ENCODE measurements at places on chromosomes 1 and 21.

- DNase-seq = no peak
Measured at GRCh38 chr1:26177182-26177684, at the start of gene CNKSR1. Gene CNKSR1 (plus strand): TSS chr1:26177491. CDS start chr1:26177548, 57 bp downstream.

- DNase-seq = no peak
Measured at GRCh38 chr1:56979986-56980755, 14.4 kb upstream of the C8B start.

GRCh38 chr1:167462341-167462740 is 56.0 kb downstream of the CD247 start:
- no peak for DNase-seq

- no peak for DNase-seq
Measured at GRCh38 chr1:67947114-67947513, 103.3 kb downstream of the DIRAS3 start.

- no peak for DNase-seq
Measured at GRCh38 chr21:25179116-25179515, 428.2 kb downstream of the MRPL39 start.

- DNase-seq = no peak
Measured at GRCh38 chr1:166121010-166121409, 45.8 kb downstream of the FAM78B start.

- DNase-seq = no peak
Measured at GRCh38 chr1:44043176-44044070, 12.2 kb upstream of the SLC6A9 start.

DNA sequence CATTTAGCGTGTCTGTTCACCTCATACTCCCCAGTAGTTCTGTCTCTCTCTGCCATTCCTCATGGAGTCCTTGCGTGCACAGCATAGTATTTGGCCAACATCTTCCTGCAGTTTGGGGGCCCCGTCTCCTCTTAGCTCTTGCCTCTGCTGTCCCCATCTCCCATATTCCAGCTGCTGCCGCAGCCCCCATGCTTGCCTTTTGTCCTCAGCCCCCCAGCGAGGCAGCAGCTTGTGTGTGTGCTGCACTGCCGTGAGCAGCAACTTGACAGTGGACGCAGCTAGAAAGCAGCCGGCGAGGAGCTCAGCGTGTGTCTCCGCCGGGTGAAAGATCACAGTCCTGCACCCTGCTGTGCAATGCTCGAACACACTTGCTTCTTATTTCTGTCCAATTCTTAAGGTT is 164.2 kb upstream of the COL6A1 start:
- DNase-seq = no peak

DNA sequence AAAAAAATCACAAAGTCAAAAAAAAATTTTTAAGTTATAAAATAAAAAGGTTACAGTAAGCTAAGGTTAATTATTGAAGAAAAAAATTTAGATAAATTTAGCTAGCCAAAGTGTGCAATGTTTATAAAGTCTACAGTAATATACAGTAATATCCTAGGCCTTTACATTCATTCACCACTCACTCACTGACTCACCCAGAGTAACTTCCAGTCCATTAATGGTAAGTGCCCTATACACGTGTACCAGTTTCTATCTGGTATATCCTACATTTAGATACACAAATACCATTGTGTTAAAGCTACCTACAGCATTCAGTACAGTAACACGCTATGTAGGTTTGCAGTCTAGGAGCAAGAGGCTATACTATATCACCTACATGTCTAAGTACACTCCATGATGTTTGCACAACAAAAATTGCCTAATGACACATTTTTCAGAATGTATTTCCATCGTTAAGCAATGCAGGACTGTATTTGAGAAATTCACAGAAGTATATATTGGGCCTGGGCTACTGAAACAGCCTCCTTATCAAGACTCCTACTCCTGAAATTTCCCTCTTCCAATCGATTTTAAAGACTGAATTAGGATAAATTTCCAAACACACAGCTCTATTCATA is 155.1 kb downstream of the COP1 start:
- DNase-seq = no peak

GRCh38 chr21:26877018-26877417 is 31.8 kb upstream of the ADAMTS1 start:
- DNase-seq = no peak

GRCh38 chr1:19650416-19651140 is 6.5 kb downstream of the NBL1 start:
- DNase-seq = no peak

GRCh38 chr21:27498025-27498424 is 531.1 kb upstream of the ADAMTS5 start:
- DNase-seq = no peak

DNA sequence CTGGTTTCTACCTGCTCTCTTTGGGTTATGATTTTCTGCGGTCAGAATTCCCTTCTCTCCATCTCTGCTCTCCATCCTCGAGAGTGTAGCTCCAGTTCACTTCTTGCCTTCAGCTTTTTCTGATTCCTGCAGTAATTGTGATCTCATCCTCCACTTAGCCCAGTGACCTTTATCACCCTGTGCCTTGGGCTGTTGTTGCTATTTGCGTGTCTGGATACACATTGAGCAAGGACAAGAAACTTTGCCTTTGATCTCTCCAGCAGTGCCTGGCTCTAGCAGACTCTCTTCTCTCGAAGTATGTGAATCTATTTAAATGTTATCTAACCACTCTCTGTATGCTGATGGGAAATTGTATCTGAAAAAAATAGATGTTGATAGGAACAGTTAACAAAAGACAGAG is 76.4 kb upstream of the MARK1 start:
- no peak for DNase-seq

- no peak for DNase-seq
Measured at GRCh38 chr1:39321979-39322378, 117.5 kb downstream of the MACF1 start.

DNA sequence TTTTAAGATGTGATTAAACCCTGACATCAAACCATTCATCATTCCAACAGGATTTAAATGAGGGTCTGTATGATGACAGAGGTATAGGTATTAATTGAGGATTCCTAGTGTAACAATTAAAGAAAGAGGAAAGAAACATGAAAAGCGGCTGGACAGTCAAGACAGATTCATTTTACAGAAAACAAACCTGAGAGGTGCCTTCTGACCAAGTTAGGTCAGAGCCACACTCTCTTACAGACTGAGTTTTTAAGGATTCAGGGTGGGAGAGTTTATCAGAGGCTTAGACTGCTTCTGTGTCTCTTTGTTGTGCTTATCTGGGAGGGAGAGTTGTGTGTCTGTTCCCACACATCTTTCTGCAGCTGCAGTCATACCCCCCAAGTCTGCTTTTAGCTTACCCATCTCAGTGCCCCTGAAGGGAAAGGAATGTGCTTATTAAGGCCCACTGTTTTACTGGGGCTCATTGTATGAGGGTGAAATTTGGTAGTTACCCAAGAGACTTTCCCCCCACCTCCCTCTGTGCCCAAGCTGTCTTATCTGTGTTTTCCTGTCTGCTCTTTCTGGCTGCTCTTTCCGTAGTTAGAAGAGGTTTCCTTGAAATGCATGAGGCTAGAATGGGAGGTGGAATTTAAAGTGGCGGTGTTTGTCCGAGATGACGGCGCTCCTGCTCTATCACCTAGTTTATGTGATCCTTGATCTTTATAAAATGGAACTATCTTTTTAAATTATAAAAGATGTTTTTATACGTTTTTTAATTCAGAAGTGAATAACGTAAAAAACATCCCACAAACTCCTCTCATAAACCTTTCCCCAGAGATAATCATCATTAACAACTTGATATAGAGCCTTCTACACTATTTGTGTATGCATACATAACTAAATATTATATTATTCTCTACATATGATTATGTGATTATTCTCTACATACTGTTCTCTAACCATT is 96.0 kb upstream of the TNFSF4 start:
- DNase-seq = no peak

GRCh38 chr1:211726467-211726995 is 51.1 kb upstream of the NEK2 start:
- no peak for DNase-seq

DNA sequence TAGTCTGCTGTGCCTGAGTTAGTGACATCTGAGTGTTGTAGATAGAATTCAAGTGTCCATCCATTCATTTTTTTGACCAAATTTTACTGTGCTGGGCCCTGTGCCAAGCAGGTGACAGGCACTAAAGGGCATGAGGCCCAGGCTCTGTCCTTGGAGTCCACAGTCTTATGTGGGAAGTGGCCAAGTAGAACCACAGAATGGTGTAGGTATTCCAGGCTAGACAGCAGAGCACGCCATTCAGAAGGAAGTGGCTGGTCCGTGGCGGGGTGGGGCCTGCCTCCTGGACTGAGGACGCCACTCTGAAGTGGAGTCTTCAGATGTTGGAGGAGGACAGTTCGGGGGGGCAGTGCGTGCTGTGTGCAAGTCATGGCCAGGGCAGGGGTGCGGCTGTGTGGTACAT is 68.9 kb upstream of the ACTL8 start:
- DNase-seq = no peak

DNA sequence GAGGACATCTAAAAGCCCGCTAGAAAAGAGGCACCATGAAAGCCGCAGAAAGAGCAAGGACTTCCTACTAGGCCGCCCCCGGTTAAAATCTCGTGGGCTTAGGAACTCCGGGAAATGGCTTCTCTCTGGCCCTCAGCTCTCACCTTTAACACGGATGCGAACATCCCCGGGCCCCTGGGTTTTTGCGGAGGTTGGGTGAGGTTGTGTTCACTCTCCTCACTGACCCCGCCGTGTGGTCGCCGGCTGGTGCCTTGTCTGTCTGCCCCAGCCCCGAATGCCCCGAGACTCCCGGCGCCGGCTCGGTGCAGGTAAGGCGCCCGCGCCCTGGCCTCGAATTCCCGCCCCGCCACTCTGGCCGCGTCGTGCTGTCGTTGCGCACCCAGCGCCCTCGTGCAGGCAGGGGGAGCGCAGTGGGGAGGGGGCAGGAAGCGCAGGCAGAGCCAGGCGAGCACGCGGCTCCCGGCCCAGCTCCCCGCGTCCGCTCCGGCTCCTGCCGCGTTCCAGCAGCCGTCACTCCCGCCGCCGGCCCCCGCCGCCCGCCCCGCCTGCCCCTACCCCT is at the start of gene SHISAL2A:
Gene SHISAL2A, plus strand, starts transcription at position 437 of the 559 bp plus-strand sequence. CDS start 326 bp downstream, outside the sequence.
- peak; percentile 63 for DNase-seq

- no peak for DNase-seq
Measured at GRCh38 chr1:35220976-35221375, 28.0 kb upstream of the SFPQ start.

DNA sequence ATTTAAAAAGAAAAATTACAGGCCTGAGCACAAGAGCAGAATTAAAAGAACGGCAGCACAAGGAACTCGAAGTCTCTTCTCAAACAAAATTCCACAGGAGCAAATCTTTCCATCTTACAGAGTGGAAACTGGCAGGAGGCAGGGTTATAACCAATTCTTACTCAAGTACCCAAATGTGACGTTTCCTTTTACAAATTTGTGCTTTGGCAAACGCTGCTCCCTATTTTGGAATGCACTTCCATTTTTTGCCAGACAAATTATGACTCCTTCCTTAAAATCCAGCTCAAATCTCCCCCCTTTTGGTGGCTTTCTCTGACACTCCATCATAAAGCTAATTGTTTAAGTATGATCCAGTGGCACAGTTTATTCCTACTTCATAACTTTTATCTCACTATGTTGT is 7.8 kb downstream of the ERI3 start:
- DNase-seq = no peak

GRCh38 chr21:37028570-37028969 is 22.1 kb downstream of the RIPPLY3 start:
- DNase-seq = no peak

- no peak for DNase-seq
Measured at GRCh38 chr1:6634371-6635052, 9.8 kb downstream of the THAP3 start.

GRCh38 chr1:119294722-119295121 is 73.9 kb upstream of the HAO2 start:
- no peak for DNase-seq

DNA sequence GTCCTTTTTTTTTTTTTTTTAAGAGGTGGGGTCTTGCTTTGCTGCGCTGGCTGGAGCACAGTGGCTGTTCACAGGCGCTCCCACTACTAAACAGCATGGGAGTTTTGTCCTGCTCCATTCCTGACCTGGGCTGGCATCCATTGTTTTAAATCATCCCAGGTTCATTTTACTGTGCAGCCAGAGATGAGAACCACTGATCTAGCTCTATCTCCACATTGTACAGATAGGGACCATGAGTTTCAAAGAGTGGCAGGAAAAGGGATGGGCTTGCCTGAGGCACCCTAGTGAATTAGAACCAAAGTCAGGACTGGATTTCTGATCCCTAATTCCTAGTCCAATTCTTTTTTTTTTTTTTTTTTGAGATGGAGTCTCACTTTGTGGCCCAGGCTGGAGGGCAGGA is 7.2 kb upstream of the TMEM222 start:
- DNase-seq = no peak

- DNase-seq = no peak
Measured at GRCh38 chr1:200364091-200364759, 45.6 kb downstream of the ZNF281 start.
